ENCODE measurements at places on chromosomes 2 and 18. TPM values are rescaled to one million over a fixed set of nuclear protein-coding genes. Genes with fewer than 3 reads are reported as not detected.

- no peaks in the 10 kb centered on the region for H3K36me3 ChIP-seq
- H3K4me1 ChIP-seq = no peaks in the 10 kb centered on the region
Measured at GRCh38 chr2:35503738-35504199, 851.8 kb upstream of the CRIM1 start.

- no peaks in the 10 kb centered on the region for H3K27me3 ChIP-seq
- H3K36me3 ChIP-seq = peaks cover 7% of the 10 kb centered on the region
- H3K4me1 ChIP-seq = peaks cover 14% of the 10 kb centered on the region
- no peak overlapping the region for H3K4me3 ChIP-seq
- peak; percentile 56 for DNase-seq
Measured at GRCh38 chr18:58338961-58339592, 289.8 kb downstream of the ALPK2 start.

DNA sequence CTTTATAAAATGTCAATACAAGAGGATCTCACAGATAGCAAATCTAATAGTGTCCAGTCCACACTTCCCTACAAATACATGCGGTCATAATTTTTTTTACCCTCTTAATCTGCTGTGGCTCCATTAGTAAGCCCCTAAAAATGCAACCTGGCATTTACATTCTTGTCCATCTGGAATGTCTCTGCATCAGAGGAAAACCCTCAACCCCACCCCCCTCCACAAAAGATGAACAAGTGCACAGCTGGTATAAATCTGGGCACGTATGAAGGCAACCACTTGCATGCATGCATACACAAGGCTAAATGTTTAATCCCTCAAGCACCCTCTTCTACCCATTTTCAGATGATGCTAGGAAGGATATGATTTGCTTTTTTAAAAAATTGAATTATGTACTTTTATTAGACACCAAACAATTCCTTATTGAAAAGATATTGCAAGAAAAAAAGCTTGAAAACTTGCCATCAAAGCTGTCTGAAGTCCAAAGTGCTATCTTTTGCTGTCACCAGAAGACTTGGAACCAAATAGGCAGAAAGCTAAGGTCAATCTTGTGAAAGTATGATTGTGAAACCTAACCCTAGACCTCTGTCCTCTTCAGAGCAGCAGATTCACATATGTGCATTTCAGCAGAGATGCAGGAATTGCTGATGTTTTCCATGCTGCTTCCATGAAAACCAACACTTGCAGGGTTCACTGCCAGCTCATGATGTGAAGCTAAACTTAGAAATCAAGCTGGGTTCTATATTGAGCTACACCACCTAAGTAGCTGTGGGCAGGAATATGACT lies 39.0 kb downstream of the IRS1 start:
- peaks cover 28% of the 10 kb centered on the region for H3K4me1 ChIP-seq
- H3K36me3 ChIP-seq = peaks cover 21% of the 10 kb centered on the region
- no peaks in the 10 kb centered on the region for H3K27me3 ChIP-seq
- peak; percentile 94 for DNase-seq
- H3K27ac ChIP-seq = peak overlapping the region; percentile 76

DNA sequence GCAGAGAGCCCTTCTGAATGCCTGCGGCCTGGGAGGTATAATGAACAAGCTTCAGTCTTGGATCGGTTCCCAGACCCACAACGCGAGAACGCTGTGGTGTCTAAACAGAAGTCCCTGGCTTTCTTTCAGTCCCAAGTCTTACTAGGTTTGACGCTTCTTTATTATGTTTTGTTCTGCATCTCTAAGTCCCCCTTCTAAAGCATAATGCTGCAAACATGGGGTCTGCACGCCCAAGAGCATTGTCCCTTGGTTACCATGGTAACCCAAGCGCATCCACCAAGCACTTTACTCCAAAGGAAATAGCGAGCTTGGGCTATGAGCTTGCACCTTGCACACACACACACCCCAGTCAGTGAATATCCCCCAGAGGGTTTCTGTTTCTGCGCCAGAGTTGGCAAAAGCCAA lies 193.7 kb downstream of the INO80D start:
- H3K4me1 ChIP-seq = no peaks in the 10 kb centered on the region
- H3K36me3 ChIP-seq = no peaks in the 10 kb centered on the region
- H3K27ac ChIP-seq = no peak overlapping the region
- H3K27me3 ChIP-seq = peaks cover 18% of the 10 kb centered on the region
- peak; percentile 46 for DNase-seq

DNA sequence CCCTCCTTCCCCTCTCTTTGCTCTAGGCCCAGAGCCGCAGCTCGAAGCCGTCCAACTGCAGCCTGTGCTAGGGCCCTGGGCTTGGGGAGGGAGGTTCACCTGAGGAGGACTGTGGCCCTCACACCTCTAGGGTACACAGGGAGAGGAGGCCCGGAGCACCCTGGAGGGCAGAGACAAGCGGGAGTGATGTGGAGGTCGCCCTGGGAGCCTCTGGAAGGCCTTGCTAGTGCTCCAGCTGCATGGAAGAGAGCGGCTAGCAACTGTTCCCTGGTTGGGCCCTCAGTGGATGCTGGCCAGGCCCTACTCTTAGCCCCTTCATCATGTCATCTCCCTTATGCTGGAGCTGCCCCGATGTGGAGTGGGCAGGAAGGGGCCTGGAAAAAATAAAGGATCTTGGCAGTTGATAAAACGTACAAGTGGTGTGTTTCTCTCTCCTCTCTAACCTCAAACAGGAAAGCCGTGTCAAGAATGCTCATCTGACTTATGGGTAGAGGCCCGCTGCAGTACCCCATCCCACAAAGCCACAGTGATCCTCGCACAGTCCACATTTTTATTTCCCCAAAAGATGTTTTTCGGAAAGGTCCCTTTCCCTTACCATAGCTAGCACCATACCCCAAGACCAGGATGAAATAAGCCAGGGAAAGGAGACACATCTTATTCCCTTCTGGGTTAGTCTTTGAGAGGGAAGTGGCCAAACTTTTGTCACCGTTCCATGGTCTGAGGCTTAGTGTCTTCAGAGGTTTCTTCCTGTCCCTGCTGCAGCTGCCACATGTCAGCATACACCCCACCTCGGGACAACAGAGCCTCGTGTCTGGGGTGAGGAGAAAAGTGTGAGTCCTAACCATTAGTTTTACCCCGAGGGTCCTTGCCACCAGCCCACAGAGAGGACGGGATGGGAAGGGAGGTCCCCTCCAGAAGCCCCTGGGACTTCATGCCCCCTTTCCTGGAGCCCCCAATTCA lies 2.9 kb downstream of the ZFAND2B start:
- H3K4me3 ChIP-seq = no peak overlapping the region
- peaks cover 49% of the 10 kb centered on the region for H3K36me3 ChIP-seq
- no peak for DNase-seq
- H3K27me3 ChIP-seq = no peaks in the 10 kb centered on the region

GRCh38 chr18:75289761-75290160 lies 79.2 kb downstream of the TSHZ1 start:
- peaks cover 28% of the 10 kb centered on the region for H3K36me3 ChIP-seq
- no peak overlapping the region for H3K27ac ChIP-seq
- DNase-seq = no peak
- H3K27me3 ChIP-seq = no peaks in the 10 kb centered on the region
- no peak overlapping the region for H3K4me3 ChIP-seq

DNA sequence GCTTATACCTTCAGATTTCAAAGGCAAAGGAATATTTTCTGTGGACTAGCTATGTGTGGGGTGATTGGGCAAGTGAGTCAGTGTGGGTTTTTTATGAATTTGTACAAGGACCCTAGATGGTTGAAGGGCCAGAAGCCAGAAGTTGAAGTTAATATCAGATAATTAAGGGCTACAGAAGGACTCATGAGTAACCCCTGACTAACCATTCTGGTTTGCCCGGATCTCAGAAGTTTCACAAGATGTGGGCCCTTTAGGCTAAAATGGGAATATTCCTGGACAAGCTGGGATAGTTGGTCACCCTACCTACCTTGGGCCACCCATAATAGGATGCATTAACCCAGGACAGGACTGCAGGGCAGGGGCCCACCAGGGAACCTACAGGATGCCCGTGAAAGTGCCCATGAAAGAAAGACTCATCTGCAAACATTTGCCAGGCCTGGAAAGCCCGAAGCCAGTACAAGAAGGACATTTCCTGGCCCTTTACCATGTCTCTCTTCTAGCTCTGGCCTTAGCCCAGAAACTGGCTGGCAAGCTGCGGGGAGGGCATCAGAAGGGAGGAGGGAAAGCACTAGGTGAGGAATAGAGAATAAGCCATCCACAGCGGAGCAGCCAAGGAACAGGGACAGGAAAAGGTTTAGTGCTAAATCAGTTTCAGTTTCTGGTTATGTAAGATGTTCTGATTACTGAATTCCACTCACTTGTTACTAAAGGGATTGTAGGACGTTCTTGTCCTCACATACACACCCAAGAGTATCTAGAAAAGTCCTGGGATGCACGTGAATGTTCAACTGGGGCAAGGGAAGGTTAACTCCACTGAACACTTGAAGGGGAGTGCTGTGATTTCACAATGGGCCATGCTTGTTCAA lies 33.6 kb downstream of the GCG start:
- peak; percentile 78 for DNase-seq
- H3K27ac ChIP-seq = no peak overlapping the region
- H3K36me3 ChIP-seq = no peaks in the 10 kb centered on the region
- H3K4me1 ChIP-seq = peaks cover 5% of the 10 kb centered on the region
- H3K4me3 ChIP-seq = no peak overlapping the region
- H3K27me3 ChIP-seq = no peaks in the 10 kb centered on the region

GRCh38 chr2:11389551-11390398 lies 45.3 kb upstream of the ROCK2 start:
- peaks cover 37% of the 10 kb centered on the region for H3K4me1 ChIP-seq
- peak; percentile 97 for DNase-seq
- no peak overlapping the region for H3K4me3 ChIP-seq
- H3K27me3 ChIP-seq = no peaks in the 10 kb centered on the region
- H3K27ac ChIP-seq = peak overlapping the region; percentile 6

DNA sequence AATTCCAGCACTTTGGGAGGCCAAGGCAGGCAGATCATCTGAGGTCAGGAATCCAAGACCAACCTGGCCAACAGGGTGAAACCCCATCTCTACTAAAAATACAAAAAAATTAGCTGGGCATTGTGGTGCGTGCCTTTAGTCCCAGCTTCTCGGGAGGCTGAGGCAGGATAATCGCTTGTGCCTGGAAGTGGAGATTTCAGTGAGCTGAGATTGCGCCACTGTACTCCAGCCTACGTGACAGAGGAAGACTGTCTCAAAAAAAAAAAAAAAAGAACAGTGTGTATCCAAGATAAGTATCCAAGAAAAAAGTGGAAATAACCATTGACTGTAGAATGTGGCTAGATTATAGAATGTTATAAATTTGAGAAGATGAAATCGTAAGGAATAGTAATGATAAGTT lies 142.1 kb downstream of the FAM124B start:
- no peak overlapping the region for H3K4me3 ChIP-seq
- no peaks in the 10 kb centered on the region for H3K27me3 ChIP-seq
- no peaks in the 10 kb centered on the region for H3K4me1 ChIP-seq
- DNase-seq = no peak
- no peak overlapping the region for H3K27ac ChIP-seq

GRCh38 chr2:119282146-119282995 lies 58.7 kb downstream of the STEAP3 start:
- peaks cover 2% of the 10 kb centered on the region for H3K4me1 ChIP-seq
- H3K36me3 ChIP-seq = no peaks in the 10 kb centered on the region
- H3K27me3 ChIP-seq = peaks cover 4% of the 10 kb centered on the region

GRCh38 chr2:10559634-10560224 lies 111.6 kb upstream of the ODC1 start:
- H3K27me3 ChIP-seq = no peaks in the 10 kb centered on the region
- H3K4me3 ChIP-seq = no peak overlapping the region
- no peaks in the 10 kb centered on the region for H3K4me1 ChIP-seq
- peak; percentile 20 for DNase-seq

DNA sequence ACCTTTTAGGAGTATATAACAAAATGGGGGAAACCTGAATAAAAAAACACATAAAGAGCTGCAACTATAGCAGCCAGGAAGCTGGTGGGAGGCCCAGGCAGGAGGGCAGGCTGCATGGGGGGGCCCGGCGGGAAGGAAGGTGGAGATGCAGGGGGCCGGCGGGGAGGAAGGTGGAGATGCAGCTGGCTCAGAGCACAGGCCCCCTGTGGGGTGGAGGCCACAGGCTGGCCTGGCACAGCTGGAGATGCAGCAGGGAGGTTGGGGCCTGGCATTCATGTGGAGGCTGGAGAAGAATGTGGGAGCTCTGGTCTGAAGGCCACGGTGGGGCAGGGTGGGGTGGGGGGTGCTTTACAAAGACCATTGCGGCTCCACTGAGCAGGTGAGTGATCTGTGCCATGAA lies 31.4 kb downstream of the FAM228A start:
- no peaks in the 10 kb centered on the region for H3K4me1 ChIP-seq
- no peak overlapping the region for H3K4me3 ChIP-seq
- DNase-seq = no peak

- no peak overlapping the region for H3K27ac ChIP-seq
- DNase-seq = no peak
- H3K27me3 ChIP-seq = peaks cover 30% of the 10 kb centered on the region
- H3K4me3 ChIP-seq = peak overlapping the region; percentile 30
- no peaks in the 10 kb centered on the region for H3K4me1 ChIP-seq
Measured at GRCh38 chr2:17540813-17541530, 476 bp downstream of the VSNL1 start.

DNA sequence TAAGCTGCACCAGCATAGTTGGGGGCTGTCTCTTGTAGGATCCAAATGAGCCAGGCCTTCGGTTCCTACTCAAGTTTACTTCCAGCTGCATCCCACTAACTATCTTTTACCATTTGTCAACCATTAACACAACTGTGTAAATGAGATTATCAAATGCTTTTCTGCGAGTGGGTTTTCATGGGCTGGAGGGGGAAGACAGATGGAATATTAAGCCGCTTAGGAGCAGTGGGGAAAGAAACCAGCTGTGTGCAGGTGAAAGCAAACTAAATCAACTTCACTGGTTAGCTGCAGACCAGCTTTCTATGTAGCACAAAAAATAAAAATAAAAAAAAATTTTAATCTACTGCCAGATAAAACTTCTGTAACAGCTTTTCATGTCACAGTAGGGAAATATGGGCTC lies 307.3 kb upstream of the FBXO11 start:
- no peak overlapping the region for H3K4me3 ChIP-seq
- DNase-seq = no peak
- no peaks in the 10 kb centered on the region for H3K36me3 ChIP-seq
- H3K27ac ChIP-seq = no peak overlapping the region

DCC gene
- 0.83 TPM for total RNA-seq

LMAN1 gene
- 262 TPM for total RNA-seq

GAL3ST2 gene
- total RNA-seq = not detected

AAMP gene
- 118 TPM for total RNA-seq

PUS10 gene
- 5.7 TPM for total RNA-seq

OLA1 gene
- total RNA-seq = 118 TPM

ST6GAL2 gene
- not detected for total RNA-seq
